ENCODE measurements at places on chromosomes 12 and 14. TPM values are rescaled to one million over a fixed set of nuclear protein-coding genes. Genes with fewer than 3 reads are reported as not detected.

DNA sequence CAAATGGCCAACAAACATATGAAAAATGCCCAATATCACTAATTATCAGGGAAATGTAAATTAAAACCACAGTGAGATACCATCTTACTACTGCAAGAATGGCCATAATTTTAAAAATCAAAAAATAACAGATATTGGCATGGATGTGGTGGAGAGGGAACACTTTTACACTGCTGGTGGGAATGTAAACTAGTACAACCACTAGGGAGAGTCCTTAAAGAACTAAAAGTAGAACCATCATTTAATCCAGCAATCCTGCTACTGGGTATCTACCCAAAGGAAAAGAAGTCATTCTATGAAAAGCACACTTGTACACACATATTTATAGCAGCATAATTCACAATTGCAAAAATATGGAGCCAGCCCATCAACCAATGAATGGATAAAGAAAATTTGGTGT is 459.7 kb downstream of the GXYLT1 start:
- no peak for DNase-seq

OAS2 gene
- total RNA-seq = 46.6 TPM

RASAL1 gene
- total RNA-seq = 0.72 TPM

DHH gene
- 0.04 TPM for total RNA-seq

- no peak for DNase-seq
Observed at GRCh38 chr12:132056320-132056719, 87.8 kb downstream of the DDX51 start.

GRCh38 chr12:66664076-66664475 is 14.8 kb downstream of the GRIP1 start:
- no peak for DNase-seq

All from CD8-positive, alpha-beta memory T cell (primary cell).